ENCODE measurements at places on chromosomes 7 and 10.

GRCh38 chr7:79622781-79623180, 169.3 kb upstream of the MAGI2 start:
- no peak for DNase-seq

DNA sequence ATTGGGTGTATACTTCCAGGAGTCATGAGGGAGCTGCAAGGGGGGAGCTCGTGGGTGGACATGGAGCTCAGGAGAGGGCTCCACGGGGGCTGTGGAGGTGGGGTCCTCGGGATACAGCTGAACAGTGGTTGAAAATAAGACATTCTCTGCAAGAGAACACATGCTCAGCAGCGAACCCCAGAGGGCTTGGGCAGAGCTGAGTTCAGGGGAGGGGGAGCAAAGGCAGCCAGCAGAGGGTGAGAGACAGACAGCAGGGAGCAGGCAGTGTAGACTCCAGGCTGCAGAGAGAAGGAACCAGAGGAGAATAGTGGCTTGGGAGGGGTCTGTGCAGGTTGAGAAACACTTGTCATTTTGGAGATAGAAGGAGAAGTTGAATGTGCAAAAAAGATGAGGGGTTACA, 73.0 kb upstream of the LRRC18 start:
- no peak for DNase-seq

DNA sequence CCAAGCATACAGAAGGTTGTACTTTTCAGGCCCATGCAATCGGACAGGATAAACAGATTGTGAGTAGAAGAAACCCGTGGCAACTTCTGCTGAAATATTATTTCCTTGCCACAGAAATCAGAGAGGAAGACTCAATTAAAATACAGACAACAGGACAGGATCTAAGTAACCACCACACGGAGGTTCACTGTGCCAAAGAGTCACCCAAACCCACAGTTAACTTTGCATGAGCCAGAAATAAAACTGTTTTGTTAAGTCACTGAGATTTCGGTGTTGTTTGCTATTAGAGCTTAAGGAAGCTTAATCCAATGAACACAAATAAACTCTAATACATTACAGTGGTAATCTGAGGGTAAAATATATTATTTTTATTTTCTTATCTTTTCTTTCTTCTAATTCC, 14.0 kb downstream of the PNPLA8 start:
- no peak for DNase-seq

GRCh38 chr7:119623427-119623826, 649.5 kb upstream of the KCND2 start:
- no peak for DNase-seq

- DNase-seq: no peak
Observed at GRCh38 chr10:34473174-34474008, 341.7 kb downstream of the PARD3 start.

- DNase-seq: no peak
Observed at GRCh38 chr10:132279873-132280645, 27.7 kb downstream of the STK32C start.

DNA sequence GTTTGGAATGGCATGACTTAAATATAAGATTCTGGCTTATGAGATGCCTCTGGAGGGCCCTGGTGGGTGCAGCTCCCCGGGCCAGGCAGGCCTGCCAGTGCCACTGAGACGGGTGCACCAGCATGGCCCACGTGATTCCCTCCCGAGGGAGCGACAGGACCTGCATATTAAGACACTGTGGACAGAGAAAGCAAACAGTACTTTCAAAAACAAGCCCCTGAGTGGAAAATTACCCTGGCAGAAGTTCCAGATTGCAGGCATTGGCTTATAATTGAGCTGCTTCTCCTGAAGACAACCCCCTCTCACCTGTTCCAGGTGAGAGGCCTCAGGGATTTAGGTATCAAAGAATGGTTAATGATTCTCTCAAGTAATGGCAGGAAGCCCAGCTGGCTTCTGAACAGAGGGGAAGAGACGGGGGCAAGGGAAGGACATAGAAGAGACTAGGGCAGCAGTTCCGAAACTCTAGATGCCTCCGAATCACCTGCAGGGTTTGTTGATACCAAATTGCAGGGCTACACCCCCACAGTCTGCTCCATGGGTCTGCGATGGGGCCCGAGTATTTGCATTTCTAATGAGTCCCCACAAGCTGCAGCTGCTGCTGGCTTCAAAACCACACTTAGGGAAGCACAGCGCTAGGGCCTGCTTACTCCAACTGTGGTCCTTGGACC, 66.0 kb upstream of the DOCK1 start:
- no peak for DNase-seq

GRCh38 chr7:1567049-1567771, 2.6 kb downstream of the PSMG3 start:
- no peak for DNase-seq

DNA sequence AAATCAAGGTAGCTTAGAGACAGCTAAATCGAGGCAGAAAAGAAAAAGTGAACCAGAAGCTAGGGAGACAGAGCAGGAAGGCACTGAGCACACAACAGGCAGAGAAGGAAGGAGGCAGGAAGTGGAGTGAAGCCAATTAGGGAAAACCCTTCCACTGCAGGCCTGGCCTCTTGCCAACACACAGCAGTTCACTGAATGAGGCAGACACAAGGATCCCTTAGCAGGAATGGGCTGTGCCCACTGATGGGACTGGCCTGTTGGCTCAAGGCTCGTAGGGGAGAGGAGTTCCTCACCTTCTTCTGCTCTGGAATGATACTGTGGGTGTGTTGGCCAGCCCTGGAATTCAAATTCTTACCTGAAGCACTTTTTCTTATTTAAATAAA, 220.3 kb upstream of the STK17A start:
- DNase-seq: peak; percentile 15

GRCh38 chr10:102416283-102416682, 2.3 kb downstream of the PSD start:
- peak; percentile 81 for DNase-seq

GRCh38 chr10:89207181-89207800, at the start of gene CH25H:
Gene CH25H, minus strand, starts transcription at chr10:89207317. Its CDS starts 25 bp downstream, at chr10:89207292.
- peak; percentile 49 for DNase-seq

DNA sequence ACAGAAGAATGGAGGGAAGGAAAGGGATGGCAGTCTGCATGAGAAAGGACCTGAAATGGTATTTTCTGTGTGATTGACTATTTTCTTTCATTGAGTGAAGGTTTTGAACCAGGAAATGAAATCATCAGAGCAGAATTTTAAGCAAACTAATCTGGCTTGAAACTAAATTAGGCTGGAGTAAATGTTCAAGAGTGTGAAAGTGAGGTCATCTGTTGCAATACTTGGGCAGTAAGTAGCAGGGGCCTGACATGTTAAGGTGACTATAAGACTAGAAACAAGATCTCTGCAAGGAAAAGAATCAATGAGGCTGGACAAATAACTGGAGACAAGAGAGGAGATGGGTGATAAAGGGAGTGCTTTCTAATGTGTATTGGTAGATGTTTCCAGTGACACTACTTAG, 205.2 kb downstream of the NSUN6 start:
- DNase-seq: no peak

GRCh38 chr7:98880485-98880884, 2.2 kb downstream of the TRRAP start:
- DNase-seq: no peak

DNA sequence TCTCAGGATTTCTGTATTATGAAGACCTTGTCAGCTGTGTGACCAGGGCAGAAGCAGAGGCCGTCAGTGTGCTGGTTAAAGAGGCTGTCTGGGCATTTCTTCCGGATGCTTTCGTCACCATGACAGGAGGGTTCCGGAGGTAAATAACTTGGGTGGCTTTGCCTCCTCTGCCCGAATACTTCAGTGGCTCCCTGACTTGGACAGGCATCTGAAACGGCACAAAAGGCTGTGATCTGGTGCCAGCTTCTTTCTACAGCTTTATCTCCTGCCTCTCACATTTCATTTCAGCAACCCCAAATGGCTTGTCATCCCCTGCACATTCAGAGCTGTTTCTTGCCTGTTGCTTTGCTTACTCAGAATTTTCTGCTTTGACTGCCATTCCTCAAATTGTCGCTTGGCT, 23.2 kb downstream of the DNTT start:
- no peak for DNase-seq

DNA sequence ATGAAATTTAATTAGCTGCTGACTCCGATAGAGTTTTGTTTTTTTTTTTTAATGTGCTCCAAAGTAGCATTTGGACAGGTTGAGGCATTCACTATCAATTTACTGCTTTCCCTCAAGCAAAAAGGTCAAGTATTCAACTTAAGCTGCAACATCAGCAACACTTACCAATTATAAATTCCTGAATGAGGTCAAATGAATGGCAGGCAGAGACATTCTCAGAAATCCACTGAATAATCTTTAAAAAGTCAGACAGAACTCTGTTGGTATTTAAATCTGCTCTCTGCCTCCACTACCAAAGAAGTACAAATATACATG, 62.8 kb downstream of the GSAP start:
- DNase-seq: no peak

DNA sequence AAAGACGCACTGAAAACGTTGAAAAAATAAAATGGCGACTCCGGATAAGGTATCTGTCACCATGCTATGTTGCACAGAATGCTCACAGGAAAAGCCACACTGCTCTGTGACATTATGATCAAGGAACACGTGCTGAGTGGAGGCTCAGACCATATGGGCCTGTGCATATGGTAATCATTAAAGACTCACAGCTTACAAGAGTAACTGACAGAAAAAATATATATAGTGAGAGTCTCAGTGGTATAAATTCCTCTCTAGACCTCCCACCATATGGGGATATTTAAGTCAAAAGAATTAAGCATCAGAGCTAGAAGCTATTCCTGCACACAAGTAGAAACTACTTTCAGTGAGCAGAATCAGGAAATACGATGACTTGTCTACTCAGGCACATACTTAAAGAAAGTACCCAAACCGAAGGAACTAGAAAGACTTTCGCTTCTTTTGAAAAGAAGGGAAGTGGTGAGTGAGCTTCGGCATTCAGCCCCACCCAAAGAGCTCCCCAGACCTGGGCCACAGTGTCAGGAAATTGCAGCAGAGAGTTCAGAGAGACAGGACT, 65.1 kb upstream of the MPP7 start:
- DNase-seq: peak; percentile 16

GRCh38 chr7:71229148-71229547, 97.2 kb downstream of the GALNT17 start:
- no peak for DNase-seq

DNA sequence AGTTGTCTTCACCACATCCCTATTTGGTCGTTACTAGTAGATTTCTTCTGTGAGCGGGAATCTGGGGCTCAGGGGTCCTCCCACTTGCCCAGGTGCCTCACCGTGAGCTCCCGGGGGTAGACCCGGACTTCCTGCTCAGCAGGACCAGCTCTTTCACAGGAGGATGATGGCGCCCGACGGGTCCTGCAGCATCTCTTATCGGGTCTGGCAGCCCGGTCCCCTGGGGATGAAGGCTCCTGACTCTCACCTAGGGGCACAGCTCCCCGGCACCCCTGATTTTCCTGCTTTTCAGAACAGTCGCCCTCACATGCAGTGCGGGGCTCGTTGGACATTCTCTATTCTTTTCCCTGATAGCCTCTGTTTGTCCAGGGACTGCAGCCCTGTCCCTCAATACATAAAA, 33.0 kb upstream of the SHH start:
- DNase-seq: no peak

DNA sequence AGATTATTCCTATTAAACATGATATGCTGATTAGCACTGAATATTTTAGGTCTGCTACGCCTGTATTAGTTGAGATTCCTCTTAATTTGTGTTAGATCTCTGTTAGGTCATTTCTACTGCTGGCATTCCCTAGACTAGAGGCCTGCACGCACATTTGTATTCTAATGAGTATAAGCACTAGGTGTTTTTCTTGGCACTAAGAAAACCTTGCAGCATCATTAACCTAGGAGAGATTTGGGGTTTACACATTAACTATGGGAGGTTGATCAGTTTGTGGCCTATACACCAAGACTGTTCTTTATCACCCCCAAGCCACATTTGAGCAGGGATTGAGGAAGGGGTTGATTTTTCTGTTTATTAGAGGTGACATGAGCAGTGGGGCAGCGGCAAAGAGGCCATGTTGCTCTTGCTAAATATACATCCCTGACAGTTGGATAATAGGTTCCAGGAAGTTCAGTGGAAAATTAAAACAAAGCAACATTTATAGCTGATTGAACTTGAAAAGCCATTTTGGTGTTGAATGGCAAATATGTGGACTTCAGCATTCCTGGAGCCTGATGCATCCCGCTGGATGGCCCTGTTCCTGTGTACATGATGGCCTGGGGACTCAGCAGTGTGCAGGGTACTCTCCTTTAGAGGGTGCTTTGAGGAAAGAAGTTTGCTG, 65.2 kb downstream of the GBF1 start:
- no peak for DNase-seq

- peak; percentile 24 for DNase-seq
Observed at GRCh38 chr7:81664304-81664703, 105.5 kb downstream of the HGF start.

- DNase-seq: no peak
Observed at GRCh38 chr10:26627324-26627723, 70.2 kb upstream of the PDSS1 start.

DNA sequence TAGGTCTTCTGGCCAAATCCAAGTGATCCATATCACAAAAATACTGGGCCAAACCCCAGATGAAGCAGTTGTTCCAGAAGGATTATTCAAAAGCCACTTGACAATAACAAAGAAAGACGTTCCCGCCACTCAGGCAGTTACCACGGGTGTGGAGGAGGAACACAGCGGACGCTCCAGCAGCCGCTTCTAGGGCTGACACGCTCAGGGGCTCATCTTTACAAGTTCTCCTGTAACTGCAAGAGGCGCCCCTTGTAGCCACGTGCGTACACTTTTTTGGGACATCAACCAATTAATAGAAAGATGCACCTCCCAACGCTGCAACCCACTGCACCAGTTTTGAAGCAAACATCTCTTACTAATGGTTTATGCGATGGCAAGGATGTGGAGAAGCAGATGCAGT, 159.4 kb downstream of the GRID1 start:
- DNase-seq: no peak

- DNase-seq: no peak
Observed at GRCh38 chr7:102006695-102007094, 189.3 kb downstream of the CUX1 start.

GRCh38 chr10:75057680-75058079, 53.8 kb upstream of the SAMD8 start:
- no peak for DNase-seq

DNA sequence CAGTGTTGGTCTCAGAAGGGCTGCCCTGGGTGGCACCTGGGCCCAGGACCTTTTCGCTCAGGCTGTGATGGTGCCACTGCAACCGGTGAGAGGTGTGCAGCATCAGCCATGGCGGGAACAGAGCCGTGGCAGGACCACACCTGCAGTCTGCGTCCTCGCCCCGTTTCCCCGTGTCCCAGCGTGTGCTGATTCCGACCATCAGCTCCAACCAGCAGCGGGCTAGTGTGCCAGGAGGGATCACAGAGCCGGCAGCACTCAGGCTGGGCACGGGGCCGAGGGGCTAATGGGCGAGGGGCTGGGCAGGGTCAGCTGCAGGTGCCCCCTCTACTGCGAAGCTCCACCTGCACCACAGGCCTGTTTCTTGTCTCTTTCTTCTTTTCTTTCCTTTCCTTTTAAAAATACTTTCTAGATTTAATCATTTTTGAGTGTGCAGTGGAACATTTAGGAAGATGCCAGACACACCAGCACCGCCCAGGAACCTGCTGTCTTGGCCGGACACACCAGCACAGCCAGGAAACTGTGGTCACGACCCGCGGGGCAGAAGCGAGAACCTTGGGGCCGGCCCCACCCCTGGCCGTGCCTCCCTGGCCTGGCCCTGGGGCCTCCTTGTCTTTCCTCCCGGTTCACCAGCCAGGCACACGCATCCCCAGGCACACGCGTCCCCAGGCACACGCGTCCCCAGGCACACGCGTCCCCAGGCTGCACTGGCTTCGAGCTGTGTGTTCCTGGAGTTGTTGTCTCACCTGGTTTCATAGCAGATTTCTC, 34.6 kb downstream of the ADGRA1 start:
- no peak for DNase-seq

GRCh38 chr7:138052696-138053095, 23.6 kb upstream of the AKR1D1 start:
- no peak for DNase-seq

- DNase-seq: peak; percentile 72
Observed at GRCh38 chr10:133379152-133379800, at the start of gene PAOX. Gene PAOX, plus strand, starts transcription at chr10:133379262. Its CDS starts 55 bp downstream, at chr10:133379317.

All from WERI-Rb-1 (cell line).